Globus pallidus (tissue), 1 donor: ENCODE measurements at places on chromosomes 16 and 17.
A peak's percentile ranks its signal among the peaks of the same experiment; 100 is the strongest.

GRCh38 chr17:50264263-50265113 lies 9.8 kb upstream of the TMEM92 start:
- DNase-seq: no peak

DNA sequence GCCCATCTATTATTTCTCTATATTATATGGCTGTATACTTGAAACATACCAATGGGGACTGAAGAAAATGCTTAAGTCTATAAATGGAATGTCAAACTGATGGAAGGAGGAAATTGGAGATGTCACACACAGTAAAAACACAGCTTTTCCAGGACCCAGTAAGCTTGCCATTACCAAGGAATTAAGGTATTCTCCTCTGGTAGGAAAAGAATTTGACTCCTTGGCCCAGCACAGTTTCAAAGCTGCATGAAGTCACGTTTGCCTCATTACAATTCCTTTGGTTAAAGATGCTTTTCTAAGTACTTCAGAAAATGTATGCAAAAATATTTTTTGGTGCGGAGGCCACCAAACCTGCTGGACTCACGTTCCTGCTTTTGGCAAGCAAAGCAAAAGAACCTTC lies 48.5 kb downstream of the CDH13 start:
- DNase-seq: no peak

DNA sequence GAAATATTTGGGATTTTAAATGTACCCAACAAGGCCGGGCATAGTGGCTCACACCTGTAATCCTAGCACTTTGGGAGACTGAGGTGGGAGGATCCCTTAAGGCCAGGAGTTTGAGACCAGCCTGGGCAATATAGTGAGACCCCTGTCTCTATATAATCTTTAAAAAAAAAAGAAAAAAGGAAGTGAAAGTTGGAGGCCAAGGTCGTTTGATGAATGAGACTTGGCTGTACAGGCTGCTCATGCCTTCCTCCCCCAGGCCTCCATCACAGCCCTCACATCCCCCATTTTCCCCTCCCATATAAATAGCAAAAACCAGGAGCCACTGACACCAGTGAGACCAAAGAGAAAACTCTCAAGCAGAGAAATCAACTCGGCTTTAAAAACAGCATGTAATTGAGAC lies 3.3 kb upstream of the CA7 start:
- no peak for DNase-seq

GRCh38 chr16:57667526-57668262 lies 412 bp upstream of the ADGRG3 start:
- DNase-seq: no peak

- peak; percentile 54 for DNase-seq
Observed at GRCh38 chr16:81831722-81832126, 52.6 kb downstream of the PLCG2 start.

DNA sequence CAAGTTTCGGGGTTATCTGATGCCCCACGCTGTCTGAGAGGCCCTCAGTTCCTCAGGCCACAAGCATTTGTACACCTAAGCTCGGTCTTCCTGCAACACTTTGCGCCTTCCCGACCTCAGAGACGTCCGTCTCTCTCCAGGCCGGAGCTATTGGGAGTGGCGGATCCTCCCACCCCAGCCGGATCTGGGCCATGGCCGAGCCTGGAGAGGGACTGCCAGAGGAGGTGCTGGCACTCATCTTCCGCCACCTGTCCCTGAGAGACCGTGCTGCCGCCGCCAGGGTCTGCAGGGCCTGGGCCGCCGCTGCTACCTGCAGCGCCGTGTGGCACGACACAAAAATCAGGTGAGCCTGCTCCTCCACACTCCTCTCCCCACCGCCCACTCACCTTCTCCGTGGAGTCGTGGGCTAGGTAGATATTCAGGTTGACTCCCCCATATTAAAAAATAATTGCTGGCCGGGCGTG lies 1.9 kb downstream of the FBXL8 start:
- no peak for DNase-seq

GRCh38 chr17:8469964-8470363 lies 34.3 kb downstream of the NDEL1 start:
- DNase-seq: no peak

DNA sequence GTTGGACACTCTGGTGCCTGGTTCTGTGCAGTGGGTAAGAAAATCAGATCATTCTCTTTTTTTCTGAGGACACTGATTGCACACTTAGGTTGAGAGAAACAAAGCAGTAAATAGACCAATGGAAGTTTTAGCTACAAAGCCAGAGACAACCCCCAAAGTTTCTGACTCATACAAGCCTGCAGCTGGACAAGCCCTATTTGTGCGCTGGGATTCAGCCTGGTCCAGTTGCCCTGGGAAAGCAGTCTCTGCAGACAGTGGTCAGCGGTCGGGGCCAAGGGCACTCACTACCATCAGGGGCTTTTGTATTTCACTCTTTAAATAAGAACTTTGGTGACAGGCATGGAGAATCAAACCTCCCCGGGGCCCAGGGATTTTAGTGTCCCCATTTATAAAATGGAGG lies 6.0 kb upstream of the RHBDL3 start:
- peak; percentile 69 for DNase-seq

DNA sequence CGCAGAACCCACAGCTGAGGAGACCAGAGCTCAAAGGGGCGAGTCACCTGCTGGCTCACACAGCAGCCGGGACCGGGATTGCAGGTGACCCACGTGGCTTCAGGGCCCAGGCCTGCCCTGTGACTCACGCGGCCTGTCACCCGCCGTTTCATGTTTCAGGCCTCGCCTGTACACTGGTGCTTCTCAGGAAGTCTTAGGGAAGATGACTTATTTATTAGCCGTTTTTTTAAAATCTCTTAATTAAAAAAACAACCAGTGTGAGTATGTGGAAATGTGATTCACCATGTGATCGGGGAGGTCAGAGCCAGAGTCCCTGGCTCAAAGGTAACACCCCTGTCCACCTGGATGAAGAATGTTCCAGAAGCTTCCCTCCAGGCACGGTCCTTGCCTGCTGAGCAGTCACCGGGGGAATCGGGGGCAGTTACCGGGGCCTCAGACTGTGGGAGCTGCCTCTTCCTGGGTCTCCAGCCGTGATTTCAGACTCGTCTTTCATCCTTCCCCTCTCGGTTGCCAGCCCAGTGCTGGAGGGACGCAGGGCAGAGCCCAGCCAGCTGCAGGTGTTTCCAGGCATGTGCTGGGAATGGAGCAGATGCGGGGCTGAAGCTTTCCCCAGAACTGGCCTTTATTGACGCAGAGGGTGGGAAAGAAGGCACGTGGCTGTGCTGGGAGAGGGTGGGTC lies 49.3 kb downstream of the CMIP start:
- DNase-seq: no peak

- no peak for DNase-seq
Observed at GRCh38 chr17:1606352-1606985, 22.2 kb downstream of the SLC43A2 start.

- DNase-seq: peak; percentile 91
Observed at GRCh38 chr17:78865682-78866390, 25.2 kb upstream of the USP36 start.

DNA sequence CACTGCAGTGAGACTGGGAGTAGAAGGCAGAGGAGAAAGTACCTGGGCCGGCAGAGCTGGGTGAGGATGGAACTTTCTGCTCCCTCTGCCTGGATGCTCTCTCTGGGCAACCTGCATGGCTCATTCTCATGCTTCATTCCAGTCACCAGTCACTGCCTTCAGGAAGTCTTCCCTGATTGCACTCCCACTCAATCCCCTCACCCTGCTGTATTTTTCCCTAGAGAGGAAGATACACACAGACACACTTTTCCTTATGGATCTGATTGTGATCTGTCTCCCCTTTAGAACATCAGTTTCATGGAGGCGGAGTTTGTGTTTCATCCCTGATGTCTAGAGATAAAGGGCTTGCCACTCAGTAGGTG lies 44.9 kb downstream of the MEAK7 start:
- no peak for DNase-seq

DNA sequence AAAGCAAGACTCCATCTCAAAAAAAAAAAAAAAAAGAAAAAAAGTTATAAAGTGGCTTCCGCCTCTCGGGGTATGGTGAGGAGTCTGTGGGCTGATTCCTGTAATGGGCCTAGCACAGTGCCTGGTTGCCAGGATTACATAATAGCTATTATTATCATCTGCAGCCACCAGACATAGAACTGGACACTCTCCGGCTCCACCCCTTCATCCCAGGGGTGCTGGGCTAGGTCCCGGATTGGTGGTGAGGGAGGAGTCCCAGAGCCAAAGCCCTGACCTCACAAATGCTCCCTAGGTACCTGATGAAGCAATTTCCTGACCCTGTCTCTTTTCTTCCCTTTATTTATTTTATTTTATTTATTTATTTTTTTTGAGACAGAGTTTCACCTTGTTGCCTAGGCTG lies 11.6 kb upstream of the ADGRG1 start:
- no peak for DNase-seq

DNA sequence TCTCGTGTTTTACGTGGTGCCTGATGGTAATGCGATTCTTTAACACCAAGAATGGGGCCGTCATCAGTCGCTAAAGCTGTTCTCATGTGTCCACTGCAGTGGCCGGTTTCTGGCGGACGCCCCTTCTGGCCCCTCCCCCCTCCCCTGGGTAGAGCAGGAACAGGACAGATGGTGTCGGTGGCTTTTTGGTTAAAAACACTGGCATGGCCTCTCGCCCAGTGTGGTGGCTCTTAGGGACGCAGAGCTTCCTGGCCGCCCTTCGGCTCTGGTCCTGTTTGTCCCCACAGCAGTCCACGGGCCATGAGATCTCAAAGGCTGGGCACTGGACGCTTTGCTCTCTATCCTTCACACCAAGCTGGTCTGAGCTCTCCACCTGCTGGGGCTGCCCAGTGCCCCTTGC lies 151.8 kb downstream of the BANP start:
- no peak for DNase-seq

DNA sequence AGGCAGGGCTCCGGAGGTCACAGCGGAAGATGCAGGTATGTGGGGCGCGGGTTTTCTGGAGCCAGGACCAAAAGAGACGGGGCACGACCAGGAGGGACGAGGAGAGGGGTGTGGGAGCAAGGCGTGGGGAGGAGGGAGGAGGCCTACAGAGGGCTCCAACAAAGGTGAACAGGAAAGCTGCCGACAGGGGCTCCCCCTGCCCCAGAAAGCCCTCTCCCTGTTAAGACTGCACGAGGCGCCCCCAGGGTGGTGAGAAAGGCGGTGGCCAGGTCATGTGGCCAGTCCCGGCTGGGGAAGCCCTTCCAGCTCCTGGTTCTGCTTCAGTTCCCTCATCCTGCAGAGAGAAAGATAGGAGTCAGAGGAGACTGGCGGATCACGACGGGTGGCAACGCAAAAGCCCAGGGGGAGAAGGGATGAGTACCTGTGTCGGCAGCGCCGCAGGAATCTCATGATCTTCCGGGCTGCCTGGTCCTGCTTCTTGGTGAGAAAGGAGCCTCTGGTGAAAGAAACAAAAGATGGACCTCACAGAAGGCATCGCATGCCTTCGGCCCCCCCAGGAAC lies 949 bp upstream of the SPAG7 start:
- DNase-seq: no peak

DNA sequence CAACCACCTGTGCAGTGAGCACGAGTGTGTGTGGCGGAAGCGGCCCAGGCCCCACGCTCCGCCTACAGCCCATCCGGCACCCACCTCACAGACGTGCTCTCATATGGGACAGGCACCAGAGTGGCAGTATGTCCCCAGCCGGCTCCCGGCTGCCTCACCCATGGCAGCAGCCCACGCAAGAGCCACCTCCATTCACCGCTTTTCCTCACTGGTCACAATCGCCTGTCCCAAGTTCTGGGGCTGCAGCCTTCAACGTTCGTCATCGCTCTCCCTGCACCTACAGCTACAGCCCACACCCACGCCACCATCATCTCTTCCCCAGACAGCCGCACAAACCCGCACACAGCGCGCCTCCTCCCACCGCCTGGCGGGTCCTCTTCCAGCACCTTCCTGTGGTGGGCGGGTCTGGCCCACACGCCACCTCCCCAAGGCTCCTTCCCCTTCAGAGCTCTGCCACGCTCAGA lies 17.5 kb upstream of the TRAP1 start:
- no peak for DNase-seq

DNA sequence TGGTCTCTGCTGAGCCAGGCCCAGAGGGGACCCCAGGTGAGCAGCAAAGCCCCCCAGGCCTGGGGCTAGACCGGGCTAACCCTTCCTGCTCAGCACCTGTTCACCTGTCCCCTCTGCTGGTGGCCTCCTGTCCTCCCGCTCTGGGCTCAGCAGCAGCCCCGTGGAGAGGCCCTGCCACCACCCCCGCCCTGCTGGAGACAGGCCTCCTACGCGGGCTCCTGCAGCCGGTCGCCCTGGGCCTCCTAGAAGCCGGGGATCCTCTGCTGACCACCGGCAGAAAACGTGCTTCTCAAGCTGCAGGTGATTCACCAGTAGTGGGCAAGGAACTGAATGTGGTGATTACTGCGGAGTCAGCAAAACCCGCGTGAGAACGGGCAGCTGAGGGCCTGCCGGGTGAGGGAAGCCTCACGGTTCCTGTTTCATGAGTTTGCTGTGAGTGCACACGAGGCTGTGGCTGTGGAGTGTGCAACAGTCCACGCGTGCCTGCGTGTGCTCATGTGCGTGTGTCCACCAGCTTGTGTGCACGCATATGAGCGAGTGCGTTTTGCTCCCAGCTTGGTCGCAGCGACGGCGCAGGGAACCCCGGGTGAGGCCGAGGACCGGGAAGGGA lies 792 bp downstream of the SECTM1 start:
- peak; percentile 22 for DNase-seq

DNA sequence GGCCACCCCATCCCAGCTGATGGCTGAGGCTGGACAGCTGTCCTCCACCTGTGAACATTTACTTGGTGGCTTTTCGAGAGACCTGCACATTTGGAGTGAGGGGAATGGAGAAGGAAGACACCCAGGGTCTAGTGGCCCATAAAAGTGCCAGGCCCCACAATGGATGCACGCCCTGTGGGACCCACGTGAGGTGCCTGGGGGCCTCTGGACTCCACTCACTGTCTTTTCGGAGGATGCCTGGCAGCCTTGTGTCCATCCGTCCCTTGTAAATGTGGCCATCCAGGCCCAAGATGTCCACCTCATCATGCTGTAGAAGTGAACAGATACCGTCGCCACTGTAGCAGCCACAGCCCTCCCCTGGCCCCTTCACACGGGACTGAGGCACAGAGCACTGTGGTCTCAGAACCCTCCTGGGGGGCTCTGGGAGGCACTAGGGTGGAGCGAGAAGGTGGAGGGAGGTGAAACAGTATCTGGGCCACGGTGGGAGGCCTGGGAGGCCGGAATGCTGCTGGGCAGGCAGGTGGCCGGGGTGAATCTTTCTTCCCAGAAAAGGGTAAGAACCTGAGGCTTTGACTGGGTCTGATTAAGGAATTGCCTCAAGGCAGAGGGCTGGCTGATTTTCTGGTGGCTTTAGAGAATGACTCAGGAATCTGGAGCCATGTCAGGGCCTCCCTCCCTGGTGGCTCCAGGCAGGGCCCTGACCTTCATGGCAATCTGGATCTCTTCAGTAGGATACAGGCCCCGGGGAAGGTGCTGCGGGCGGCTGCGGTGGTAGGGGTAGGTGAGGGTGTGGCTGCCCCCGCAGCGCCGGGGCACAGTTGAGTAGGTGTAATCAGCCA lies 11.5 kb downstream of the UBALD2 start:
- no peak for DNase-seq

GRCh38 chr16:78098087-78098486 lies 1.4 kb upstream of the WWOX start:
- no peak for DNase-seq

- DNase-seq: peak; percentile 32
Observed at GRCh38 chr16:3266873-3267537, 10.6 kb upstream of the MEFV start.

GRCh38 chr17:16381496-16381820 lies 567 bp downstream of the UBB start:
- DNase-seq: no peak

- DNase-seq: no peak
Observed at GRCh38 chr16:4115209-4115948, 863 bp downstream of the ADCY9 start.

GRCh38 chr17:72113751-72114150 lies 7.1 kb upstream of the SOX9 start:
- DNase-seq: no peak
